ENCODE measurements at places on chromosomes 5 and 9.

GRCh38 chr5:10653751-10654400 lies 90.0 kb downstream of the ANKRD33B start:
- no peak for DNase-seq

GRCh38 chr5:80069918-80070318 lies 34.8 kb downstream of the THBS4 start:
- no peak for DNase-seq

DNA sequence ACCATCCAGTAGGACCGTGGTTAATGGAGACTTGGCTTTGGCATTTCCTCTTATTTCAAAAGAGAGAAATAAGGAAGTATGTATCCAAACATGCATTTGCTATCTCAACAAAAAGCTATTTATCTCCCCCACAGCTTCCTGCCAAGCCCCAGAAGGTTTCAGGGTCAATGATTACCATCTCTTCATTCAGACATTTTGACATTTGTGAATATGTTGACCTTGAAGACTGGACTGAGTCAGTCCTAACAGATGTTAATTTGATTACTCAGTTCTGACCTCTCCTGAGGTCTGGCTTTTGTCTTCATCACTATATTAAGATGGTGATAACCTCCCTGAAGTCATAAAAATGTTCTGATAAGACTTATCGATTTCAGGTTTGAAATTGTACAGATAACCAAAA lies 479.4 kb downstream of the AGTPBP1 start:
- no peak for DNase-seq

DNA sequence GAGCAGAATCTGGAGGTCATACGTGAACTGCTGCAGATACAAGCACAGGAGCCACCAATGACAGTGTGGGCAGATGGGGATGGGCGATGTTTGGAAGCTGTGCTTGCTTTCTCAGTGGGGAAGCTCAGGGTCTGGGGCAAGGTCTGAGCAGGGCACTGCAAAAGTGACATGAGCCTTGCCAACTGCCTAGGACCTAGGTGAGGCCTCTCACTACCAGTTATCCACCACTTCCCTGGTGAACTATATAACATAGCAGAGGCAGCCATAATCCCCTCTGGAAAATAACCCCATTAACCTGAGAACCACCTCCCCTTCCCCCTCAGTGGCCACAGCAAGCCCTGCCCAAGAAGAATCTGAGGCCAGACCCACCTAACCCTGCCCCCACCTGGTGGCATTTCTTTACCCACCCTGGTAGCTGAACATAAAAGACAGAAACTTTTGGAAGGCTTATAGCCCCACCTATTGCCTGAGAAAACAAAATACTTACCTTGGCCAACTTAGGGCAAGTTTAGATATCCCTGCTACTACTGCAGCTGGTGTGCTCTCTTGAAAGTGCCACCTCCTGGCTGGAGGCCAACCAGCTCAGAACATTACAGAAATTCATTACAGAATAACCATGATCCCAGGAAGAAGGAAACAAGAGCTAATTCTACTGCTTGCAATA lies 18.8 kb upstream of the SPEF2 start:
- DNase-seq: no peak

DNA sequence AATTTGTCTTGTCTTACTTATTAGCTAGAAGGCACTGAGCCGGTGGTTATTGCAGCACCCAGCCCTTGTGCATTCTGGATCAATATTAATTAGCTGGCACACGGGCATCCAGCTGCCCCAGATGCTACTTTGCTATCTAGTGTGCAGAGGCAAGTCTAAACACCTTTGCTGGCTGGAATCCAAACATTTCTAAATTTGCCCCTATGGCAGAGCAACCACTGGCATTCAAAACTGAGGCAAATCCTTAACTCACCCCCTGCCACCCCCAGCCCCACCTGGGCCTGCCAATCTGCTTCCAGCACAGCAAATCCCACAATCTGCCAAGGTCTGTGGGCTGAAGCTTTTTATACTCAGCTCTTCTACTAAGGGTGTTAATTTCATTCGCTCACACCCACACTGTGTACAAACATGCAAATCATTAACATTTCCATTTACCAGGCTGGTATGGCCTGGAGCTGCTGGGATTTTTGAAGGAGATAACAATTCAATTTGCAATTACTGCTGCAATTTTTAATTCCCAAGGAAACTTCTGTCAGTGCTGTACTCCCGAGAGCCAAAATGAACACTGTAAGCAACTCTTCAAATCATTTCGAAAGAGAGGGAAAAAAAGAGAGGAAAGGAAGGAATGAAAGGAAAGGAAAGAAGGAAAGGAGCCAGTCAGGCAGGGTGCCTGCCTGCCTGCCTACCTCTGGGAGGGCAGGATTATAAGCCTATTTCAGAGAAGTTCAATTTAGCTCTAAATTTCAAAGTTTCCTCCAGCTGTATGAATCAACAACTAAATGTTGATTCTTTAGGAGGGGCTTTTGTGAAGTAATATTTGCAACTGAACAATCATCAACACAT lies 35.5 kb downstream of the RAPGEF1 start:
- DNase-seq: no peak

All from CD4-positive, alpha-beta memory T cell (primary cell).